ENCODE measurements at places on chromosomes 3 and 15.

DNA sequence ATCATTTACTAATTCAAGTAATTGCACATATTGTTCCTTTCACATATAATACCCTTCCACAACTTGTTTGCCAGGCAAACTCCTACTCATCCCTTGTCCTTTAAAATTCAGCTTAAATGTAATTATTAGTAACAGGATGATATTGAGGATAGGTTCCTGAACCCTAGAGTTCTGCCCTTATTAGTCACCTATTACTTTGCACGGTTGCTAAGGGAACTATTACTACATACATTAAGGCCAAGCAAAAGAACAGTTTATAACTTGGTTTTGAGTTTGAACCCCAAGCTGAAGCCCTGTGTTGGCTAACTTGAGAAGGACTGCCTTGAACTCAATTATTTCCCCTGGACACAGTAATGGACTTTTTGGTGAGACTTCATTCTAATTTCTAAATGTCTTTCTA is 529.7 kb downstream of the IGSF11 start:
- DNase-seq: no peak

DNA sequence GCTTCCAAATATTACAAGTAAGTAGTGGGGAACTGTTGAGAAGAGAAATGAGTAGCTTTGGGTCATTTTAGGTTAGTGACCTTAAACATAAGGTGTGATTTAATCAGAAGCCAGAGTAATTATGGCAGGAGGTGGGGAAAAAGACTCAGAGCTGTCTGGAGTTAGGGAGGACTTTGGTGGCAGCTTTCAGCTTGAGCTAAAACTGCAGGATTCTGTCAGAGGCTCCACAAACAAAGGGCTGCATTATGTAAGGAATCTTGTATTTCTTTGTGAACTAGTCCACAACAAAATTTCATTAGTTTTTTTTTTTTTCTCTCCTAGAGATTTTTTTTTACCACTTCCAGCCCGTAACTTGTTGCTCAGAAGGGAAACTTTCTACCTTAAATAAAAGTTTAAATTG is 345.3 kb downstream of the TIGIT start:
- DNase-seq: no peak

GRCh38 chr3:64561325-64561843 is 126.4 kb downstream of the ADAMTS9 start:
- no peak for DNase-seq

GRCh38 chr15:25870938-25871337 is 7.8 kb upstream of the ATP10A start:
- DNase-seq: no peak

GRCh38 chr3:46089237-46090011 is 62.1 kb upstream of the XCR1 start:
- peak; percentile 60 for DNase-seq

DNA sequence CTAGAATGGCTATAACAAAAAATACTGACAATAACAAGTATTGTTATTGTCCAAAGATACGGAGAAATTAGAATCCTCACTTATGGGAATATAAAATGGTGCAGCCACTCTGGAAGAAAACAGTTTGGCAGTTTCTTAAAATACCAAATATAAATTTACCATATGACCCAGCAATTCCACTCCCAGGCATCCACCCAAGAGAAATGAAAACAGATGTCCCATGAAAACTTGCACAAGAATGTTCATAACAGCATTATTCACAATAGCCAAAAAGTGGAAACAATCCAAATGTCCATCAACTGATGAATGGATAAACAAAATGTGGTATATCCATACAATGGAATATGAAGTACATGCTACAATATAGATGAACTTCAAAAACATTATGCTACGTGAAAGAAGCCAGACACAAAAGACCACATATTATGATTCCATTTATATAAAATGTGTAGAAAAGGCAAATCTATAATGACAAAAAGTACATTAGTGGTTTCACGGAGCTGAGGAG is 9.4 kb downstream of the AAGAB start:
- DNase-seq: no peak

DNA sequence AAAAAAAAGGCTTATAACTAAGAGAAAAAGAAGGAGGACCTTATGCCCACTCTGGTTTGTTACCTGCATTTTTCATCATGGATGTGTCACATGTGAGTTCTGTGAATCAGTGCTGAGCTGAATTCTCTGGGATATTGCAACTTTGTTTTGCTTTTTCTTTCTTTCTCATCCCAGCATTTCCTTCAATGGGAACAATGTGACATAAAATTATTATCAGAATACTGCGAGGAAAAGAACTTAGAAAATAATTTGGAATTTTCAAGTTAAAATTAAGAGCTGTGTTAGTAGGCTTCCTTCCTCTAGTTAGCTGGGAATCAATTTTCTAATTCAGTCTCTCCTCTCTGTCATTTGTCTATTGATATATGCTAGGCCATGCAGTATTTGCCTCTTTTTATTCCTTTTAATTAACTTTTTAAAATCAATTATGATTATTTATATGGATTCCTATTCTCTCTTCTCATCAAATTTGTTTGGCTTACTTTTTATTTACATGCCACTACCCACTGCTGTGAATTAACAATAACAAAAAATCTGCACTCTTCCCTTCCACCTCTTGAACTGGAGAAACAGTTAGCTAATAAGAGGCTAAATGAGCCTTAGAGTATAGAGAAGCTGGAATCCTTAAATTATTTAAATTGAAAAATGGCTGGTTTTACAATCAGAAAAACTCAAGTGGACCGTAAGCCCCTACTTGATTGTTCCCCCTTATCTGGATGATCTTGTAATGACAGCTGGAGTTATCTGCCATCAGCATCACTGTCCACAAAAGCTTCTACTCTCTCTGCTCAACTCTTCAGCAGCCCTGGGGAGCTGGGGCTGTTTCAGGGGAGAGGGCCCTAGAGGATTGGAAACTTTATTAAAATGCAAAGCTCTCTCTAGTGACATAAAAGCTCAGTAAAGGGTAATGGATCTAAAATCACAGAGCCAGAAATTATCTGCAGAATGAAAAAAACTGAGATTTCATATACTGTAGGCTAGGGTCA is 95.3 kb upstream of the SOX2 start:
- no peak for DNase-seq

- no peak for DNase-seq
Observed at GRCh38 chr3:112010636-112011035, 11.9 kb downstream of the TAGLN3 start.

GRCh38 chr3:150069154-150069527 is 98.4 kb upstream of the PFN2 start:
- DNase-seq: no peak

GRCh38 chr3:22371607-22372291 is 620.7 kb upstream of the ZNF385D start:
- no peak for DNase-seq

- DNase-seq: no peak
Observed at GRCh38 chr15:34714476-34715121, 40.2 kb downstream of the GJD2 start.

DNA sequence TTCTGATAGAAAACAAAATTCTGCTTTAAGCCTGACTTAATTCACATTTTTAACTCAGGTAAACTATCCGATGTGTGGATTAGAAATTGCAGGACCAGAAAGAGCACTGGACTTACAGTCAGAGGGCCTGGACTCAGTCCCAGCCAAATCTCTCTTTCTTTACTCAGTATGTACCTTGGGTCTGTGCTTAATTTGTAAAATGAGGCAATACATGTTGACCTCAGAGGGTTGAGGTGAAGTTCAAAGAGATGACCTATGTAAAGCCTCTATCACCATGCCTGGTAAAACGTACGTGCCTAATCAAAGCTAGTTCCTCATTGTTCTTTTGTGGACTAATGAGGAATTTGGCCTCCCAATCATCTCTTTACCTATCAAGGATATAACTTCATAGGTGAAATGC is 1.9 kb upstream of the BCL2A1 start:
- no peak for DNase-seq

GRCh38 chr3:170471149-170471548 is 52.5 kb downstream of the CLDN11 start:
- no peak for DNase-seq

- DNase-seq: no peak
Observed at GRCh38 chr15:63946524-63947065, 99.7 kb downstream of the DAPK2 start.

GRCh38 chr15:54462511-54462913 is 484.3 kb downstream of the UNC13C start:
- no peak for DNase-seq

DNA sequence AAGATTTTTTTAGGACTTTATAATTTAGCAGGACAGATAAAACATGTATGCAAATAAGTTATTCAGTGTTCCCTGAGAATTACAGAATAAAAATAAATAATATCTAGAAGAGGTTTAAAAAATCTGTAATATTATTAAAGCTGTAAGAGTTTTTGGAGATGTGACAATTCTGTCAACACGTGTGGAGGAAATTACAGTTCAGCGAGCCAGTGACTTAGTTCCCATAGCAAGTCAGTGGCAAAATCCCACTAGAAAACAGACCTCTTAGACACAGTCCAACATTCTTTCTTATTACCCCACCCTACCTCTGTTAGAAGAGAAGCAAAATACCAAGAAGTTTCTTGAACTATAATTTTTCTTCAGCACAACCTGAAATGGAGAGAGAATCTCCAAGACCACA is 16.2 kb upstream of the DENND6A start:
- no peak for DNase-seq

DNA sequence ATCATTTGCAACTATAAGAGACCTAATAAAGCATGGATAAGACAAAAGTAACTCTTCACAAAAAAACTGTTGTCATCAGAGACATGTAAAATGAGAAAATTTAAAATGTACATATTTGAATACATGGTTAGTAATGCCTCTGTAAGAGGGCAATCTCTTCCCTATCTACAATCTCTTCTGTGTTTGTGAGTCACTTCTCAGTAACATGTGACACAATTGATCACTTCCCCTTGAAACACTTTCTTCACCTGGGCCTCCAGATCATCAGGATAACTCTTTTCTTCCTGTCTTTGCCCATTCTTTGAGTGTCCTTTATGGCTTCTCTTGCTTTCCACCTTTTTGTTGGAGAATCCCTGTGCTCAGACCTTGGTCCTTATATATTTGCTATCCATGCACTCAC is 50.4 kb downstream of the TFDP2 start:
- no peak for DNase-seq

- no peak for DNase-seq
Observed at GRCh38 chr15:33190539-33190938, 4.0 kb downstream of the FMN1 start.

DNA sequence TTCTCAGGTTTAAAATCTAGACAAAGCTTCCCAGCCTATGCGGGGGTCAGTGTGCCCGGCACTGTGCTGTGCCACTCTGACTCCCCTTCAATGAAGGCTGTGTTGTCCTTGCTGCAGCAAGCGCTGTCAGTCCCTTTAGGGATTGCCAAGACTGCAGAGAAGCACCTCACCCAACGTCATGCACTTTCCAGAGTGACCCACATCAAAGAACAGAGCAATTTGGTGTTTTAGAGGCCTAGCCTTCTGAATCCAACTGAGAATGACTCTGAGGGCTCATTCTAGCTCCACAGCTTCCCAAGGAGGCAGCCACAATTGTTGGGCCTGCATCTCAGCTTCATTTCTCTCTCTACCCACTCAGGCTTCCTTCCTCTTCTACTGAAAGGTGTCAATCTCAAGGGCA is 26.4 kb downstream of the SLC9A9 start:
- no peak for DNase-seq

GRCh38 chr3:10164546-10165393 is at the start of gene IRAK2:
Gene IRAK2, plus strand, starts transcription at chr3:10164919. Its CDS starts 36 bp downstream, at chr3:10164955.
- DNase-seq: peak; percentile 63

GRCh38 chr3:59266551-59266950 is 216.7 kb upstream of the CFAP20DC start:
- no peak for DNase-seq

Measured in stimulated activated naive CD8-positive, alpha-beta T cell treated with anti-CD3 and anti-CD28 coated beads, Interleukin-15, amount 100 ng/mL, for 72 hours (primary cell).